ENCODE measurements at places on chromosomes 3 and 15.

GRCh38 chr3:16355828-16356227 is 90.8 kb downstream of the OXNAD1 start:
- DNase-seq = no peak

DNA sequence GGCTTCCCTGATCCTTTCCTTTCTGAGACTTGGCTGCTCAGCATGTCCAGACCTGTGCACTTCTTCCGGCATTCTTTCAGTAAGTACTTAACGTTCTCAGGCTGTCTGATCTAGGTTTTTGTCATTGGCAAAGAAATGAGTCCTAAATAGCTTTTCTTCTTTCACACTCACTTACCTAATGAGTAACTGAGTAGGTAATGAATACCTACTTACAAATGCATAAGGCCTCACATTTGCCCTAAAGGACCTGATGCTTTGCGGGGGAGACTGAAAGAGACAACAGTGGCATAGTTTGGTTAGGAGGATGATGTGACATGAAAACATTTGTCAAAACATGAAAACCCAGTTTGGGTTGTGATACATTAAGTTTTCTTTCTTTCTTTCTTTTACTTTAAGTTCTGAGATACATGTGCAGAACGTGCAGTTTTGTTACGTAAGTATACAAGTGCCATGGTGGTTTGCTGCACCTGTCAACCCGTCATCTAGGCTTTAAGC is 516.7 kb upstream of the CFAP20DC start:
- no peak for DNase-seq

DNA sequence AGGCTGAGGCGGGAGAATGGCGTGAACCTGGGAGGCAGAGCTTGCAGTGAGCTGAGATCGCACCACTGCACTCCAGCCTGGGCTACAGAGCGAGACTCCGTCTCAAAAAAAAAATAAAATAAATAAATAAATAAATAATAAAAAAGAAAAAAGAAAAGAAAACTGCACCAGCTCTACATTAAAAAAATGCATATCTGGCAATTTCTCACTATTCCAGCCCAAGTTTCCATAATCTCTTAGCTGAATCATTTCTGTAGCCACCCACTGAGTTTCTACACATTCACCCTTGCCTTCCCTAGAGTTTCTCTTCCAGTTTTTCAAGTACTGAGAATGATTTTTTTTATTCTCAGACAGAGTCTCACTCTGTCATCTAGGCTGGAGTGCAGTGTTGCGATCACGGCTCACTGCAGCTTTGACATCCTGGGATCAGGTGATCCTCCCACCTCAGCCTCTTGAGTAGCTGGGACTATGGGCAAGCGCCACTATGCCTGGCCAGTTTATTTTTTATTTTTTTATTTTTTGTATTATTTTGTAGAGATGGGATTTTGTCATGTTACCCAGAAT is 24.5 kb upstream of the SLC7A14 start:
- DNase-seq = no peak

- DNase-seq = no peak
Measured at GRCh38 chr3:178671377-178671776, 135.1 kb downstream of the KCNMB2 start.

GRCh38 chr3:45940004-45940780 is 3.1 kb upstream of the CXCR6 start:
- no peak for DNase-seq

DNA sequence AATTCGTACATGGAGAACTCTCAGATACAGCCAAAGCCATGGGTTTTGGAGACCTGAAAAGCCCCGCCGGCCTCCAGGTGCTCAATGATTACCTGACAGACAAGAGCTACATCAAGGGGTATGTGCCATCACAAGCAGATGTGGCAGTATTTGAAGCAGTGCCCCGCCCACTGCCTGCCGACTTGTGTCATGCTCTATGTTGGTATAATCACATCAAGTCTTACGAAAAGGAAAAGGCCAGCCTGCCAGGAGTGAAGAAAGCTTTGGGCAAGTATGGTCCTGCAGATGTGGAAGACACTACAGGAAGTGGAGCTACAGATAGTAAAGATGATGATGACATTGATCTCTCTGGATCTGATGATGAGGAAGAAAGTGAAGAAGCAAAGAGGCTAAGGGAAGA is 23.5 kb downstream of the MYO5A start:
- DNase-seq = no peak

GRCh38 chr3:186965141-186965879 is 35.0 kb downstream of the ST6GAL1 start:
- no peak for DNase-seq

DNA sequence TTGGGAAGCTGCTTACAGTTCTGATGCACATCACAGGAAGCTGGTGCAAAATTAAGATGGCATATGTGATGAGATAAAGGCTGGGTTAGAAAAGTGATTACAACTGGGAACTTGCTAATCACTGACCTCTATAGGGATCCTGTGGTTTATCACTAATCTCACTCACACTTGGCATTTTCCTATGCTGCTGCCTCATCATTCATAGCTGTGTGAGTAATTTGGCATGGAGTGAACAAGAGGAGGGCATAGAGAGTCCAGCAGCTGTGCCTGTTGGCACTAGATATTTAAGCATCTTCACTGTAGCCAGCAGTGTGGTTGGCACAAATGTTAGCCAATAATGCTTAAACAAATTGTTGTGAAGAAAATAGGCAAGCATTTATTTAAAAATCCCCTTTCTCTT is 217.7 kb upstream of the CGNL1 start:
- no peak for DNase-seq

- no peak for DNase-seq
Measured at GRCh38 chr3:160257606-160258005, 32.4 kb downstream of the C3orf80 start.

DNA sequence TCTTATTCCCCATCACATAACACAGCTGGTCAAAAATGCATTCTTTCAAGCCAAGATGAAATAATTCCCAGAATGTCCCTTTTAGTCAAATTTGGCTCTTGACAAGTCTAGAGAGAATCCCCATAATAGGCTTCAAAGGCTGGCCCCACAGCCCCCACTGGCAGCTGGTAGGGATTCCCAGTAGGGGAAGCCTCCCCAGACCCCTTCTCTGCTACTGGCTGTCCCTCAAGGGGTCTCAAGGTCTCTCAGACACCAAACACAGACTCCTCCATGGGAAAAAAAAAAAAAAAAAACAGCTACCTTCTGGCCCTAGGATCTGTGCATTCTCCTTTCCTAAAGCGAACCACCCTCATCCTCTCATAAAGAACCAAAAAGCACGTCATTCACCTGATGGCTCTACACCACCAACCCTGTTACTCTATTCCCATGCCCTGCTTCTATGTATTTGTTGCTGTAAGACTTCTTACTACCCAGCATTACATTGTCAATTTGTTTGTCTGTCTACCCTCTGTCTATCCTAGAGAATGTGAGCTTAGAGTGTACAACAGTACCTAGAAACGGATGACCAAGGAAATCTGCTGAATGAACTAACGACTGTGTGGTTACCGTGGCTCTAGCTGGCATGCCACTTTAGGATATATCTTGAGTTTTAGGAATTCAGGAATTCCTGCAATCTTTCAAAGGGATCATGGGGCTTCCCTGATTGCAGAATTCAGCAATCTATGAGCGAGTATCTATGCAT is 164.1 kb upstream of the NSMCE3 start:
- no peak for DNase-seq

- DNase-seq = no peak
Measured at GRCh38 chr3:120449251-120449650, 1.5 kb downstream of the FSTL1 start.

- no peak for DNase-seq
Measured at GRCh38 chr3:113295463-113295862, 84.1 kb downstream of the BOC start.

- no peak for DNase-seq
Measured at GRCh38 chr15:83753872-83754493, 100.1 kb downstream of the ADAMTSL3 start.

GRCh38 chr3:4493941-4494894 is 1.1 kb downstream of the ITPR1 start:
- no peak for DNase-seq

- no peak for DNase-seq
Measured at GRCh38 chr3:57952208-57952631, 56.0 kb upstream of the FLNB start.

DNA sequence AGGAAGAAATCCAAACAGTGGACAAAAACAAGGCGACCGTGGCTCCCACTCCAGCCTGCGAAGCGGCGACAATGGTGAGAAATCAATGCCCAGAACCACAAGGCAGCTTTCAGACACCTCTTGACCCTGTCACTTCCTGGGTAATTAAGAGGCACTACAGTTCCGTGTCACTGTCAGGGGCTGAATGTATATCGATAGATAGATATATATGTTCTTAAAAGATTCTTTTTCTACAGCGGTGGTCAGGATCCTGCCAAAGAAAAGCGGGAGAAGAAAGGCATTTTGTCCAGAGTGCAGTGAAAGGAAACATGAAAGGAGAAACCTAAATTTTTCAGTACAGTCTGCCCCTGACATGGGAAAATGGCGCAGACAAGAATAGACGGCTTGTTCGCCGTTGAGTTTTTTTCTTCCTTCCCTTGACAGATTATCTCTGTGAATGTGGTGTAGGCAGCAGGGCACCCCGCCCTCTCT is 56.2 kb upstream of the HES1 start:
- DNase-seq = no peak
